PC-9 (cell line): ENCODE measurements at places on chromosomes 12 and 14. TPM values are rescaled to one million over a fixed set of nuclear protein-coding genes. Genes with fewer than 3 reads are reported as not detected.

DNA sequence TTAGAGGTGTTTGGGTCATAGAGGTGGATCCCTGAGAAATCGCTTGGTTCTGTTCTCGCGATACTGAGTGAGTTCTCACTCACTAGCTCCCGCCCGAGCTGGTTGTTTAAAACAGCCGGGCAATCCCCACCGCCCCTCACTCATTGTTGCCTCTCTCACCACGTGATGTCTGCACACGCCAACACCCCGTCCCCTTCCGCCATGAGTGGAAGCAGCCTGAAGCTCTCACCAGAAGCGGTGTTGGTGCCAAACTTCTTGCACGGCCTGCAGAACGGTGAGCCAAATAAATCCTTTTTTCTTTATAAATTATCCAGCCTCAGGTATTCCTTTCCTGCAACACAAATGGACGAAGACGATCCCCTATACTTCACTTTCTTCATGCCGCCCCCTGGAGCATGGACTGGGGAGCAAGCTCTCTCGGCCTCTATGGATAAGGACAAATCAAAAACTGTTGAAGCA lies 45.4 kb upstream of the CCND2 start:
- DNase-seq, result no peak

DNA sequence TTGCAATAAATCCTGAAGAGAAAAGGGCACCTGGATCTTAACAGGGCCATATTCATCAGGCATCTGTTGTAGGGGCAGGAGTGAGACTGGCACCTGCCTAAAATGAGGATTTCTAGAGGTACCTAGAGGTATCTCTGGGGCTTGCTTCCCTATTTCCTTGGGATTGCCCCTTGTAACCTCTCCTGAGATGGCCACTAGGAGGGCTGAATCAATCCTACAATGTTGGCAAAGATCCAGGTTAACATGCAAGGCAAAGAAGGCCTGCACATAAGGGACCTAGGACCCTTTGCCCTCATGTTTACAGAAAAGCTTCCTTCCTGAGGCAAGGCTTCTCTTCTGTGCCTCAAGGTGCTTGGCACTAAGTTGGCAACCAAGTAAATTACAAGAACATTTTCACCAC lies 25.8 kb upstream of the CLEC4E start:
- no peak for DNase-seq

The ZNF384 gene
- total RNA-seq, result 74.3 and 106 TPM in 2 replicates

- peak; percentile 26 for DNase-seq
Measured at GRCh38 chr12:95336387-95337067, 118.9 kb downstream of the VEZT start.

The ADCY6 gene
- total RNA-seq, result 48.3 and 61.9 TPM in 2 replicates

DNA sequence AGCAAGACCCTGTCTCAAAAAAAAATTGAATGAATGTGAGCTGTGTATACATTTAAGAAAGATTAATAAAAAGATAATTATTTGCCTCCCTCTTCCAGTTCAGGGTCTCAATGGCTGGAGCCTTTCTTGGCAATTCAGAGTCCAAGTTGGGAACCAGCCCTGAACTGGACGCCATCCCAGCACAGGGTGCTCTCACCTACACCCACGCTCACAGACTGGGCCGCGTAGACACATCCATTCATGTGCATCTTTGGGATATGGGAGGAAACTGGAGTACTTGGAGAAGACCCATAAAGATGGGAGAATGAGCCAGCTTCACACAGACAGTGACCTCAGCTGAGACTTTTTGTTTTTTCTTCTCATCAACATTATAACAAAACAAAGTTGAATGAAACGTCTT lies 6.5 kb downstream of the MAPK1IP1L start:
- DNase-seq, result no peak

DNA sequence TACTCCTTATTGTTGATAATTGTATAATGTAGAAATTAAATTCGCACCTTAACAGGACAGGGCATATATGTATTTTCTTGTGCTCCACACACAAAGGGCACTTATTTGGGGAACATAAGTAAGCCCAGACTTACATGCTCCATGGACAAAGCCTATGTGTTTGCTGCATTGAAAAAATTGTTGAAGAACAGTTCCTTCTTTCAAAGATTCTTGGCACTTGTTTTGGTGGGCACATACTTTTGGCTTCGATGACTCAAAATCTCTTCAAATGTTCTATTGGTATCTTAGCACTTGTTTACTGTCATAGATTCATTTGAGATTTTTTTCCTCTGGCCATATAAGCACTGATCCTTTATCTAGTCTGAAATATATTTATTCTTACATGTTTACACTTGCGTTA lies 1.4 kb upstream of the MAP4K5 start:
- no peak for DNase-seq

DNA sequence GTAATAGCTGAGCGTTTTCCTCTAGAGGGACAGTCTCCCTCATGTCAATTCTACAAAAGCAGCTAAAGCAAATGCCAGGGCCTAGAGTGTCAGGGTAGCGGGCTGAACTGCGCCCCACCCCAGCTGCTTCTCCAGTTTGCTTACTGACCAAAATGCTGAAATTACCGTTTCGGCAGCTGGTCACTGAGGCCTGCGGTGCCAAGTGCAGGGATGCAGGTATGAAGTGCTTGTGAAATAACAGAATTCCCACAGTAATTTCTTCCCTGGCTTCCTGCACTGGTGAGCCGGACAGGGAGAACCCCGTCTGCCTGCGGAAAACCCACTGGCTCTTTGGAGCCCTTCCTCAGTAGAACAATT lies 19.1 kb downstream of the PSMC1 start:
- DNase-seq, result no peak

The TGM1 gene
- 7.2 and 7.5 TPM in 2 replicates for total RNA-seq

DNA sequence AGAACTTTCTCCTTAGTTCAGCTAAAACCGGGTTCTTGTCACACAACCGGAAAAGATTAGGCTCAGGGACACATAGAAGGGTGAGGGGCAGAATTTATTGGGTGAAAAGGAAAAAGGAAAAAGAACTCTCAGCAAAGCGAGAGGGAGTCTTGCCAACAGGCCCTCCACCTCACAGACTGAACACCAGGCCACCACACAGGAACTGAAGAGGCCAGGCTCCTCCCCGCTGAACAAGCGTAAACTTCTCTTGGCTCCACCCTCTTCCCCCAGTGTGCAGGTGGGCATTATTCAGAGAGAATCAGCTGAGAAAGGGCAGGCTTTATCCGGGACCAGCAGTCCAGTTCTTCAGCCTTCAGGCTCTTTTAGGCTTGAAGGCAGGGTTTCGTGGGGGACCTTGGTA lies 125.6 kb upstream of the FGD4 start:
- DNase-seq, result no peak

The CCDC38 gene
- 0.25 and 0.35 TPM in 2 replicates for total RNA-seq

The FITM1 gene
- total RNA-seq, result 0.48 and 0.72 TPM in 2 replicates

- DNase-seq, result no peak
Measured at GRCh38 chr14:59013672-59014298, 174.7 kb upstream of the DAAM1 start.

DNA sequence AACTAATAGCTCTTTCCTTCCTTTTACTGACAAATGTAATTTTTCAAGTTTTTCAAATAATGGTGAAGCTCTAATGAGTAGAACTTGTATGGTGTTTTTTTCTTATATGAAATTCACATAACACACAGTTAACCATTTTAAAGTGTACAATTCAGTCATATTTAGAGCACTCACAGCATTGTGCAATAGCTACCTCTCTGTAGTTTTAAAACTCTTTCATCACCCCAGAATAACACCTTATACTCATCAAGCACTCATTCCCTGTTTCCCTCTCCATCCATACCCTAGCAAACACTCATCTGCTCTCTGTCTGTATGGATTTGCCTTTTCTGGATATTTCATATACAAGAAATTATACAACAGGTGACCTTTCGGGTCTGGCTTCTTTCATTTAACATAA lies 207.9 kb upstream of the SLC38A2 start:
- DNase-seq, result no peak

- DNase-seq, result no peak
Measured at GRCh38 chr12:80230068-80230467, 130.7 kb downstream of the OTOGL start.

DNA sequence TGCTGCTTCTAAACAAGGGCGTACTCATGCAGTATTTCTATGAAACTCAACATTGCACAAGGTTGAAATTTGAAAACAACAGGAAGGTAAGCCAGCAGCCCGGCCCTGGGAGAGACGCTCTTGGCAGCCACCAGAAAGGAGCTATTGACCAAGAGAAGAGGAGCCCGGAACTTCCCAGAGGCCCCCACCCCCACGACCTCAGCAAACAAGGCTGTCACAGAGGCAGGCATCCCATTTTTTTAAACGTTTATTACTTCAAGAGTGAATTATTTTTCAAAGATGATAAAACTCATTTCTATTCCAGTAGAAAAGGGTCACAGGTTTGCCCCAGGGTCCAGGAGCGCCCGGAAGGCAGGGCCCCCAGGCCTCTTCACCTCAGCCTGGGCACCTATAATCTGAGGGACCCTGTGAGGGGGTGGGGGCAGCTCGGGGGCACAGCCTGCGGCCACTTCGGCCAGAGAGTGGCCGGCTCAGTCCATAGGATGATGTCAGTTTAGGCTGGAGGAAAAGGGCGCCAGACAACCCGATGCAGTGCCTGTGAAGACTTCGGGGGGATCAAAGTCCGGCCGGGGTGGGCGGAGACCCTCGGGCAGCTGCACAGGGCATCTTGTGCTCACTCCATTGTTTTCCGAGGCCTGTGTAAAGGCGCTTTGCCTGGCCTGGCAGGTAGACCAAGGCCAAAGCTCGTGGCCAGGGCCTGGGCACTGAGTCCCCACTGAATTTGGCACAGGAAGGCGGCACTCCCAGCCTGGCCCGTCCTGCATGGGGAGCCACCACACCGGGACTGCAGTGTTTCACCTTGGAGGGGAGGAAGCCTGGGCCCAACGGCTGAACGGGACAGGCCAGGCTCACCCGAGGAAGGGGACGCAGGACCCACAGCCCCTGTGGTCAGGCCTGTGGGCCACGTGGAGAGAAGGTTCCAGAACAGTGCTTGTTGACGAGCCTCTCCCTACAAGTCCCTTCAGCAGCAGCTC lies 86.0 kb downstream of the SCARB1 start:
- no peak for DNase-seq

- DNase-seq, result no peak
Measured at GRCh38 chr12:8572507-8572906, 31.8 kb upstream of the CLEC4E start.

The BMAL2 gene
- 56.7 and 87.9 TPM in 2 replicates for total RNA-seq

GRCh38 chr14:34722723-34723545 lies 8.5 kb upstream of the CFL2 start:
- peak; percentile 39 for DNase-seq

DNA sequence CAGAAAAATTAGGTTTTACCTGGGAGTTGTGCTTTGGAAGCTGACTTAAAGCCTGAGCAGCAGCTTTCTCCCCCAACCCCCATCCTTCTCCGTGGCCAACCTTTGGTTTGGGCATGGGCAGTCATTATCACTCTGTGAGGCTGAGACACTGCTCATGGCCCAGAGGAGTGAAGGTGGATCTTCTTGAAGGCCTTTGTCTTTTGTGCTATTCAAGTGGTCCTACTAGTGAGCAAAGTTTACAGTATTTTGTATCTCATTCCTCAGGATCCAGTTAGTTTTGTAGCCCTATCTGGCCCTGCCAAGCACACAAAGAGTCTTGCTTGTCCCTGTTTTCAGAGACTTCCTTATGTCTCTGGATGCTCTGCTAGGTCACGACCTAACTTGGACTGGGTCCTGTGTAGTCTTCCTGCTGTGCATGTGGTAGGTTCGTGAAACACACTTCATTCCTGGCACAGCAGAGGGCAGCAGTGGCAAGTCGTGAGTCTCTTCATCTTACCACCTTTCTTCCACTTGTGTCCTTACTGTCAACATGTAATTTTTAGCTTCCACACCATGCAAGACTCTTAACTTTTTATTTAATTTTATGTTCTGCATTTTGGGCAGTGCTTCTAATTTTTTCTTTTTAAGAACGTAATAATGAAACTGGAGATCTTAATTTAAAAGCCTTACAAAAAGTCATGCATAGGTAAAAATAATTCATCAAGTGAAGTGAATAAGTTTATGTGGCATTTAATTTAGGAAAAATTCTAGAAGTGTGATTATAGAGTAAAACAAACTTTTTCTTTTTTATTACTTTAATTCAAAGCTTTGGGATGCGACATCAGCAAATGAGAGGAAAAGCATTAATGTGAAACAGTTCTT lies 53.7 kb downstream of the APAF1 start:
- peak; percentile 28 for DNase-seq

The IFNG-AS1 gene
- not detected in 2 replicates for total RNA-seq

DNA sequence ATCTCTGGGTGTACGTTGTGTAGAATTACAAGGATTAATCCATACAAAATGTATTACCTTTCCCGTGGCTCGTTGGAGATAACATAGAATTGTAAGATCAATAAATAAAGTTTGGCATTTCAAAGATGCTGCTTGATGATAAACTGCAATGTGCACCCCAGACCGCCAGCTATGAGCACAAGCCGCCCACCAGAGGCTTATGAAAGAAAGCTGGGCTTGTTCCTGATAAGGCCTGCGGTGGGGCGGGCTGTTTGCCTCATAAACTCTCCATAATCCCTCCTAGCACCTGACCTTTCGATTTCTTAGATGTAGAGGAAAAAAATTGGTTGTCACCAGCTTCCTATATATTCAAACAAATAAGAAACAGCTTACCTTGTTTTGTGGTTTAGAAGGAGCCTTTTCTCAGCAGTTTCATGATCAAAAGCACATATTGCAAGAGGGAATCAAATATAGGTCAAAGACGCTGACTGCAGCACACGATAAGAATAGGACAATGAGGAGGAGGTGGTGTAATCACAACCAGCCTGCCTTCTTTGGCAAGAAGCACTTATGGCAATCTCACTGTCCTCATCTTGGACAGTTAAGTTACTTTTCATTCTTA lies 293.6 kb downstream of the RMST start:
- DNase-seq, result no peak

GRCh38 chr12:50934981-50935807 lies 17.1 kb upstream of the HIGD1C start:
- DNase-seq, result peak; percentile 47

GRCh38 chr14:29928117-29928640 lies 532 bp upstream of the PRKD1 start:
- DNase-seq, result no peak

GRCh38 chr14:101072945-101073597 lies 169.5 kb upstream of the RTL1 start:
- DNase-seq, result peak; percentile 82

DNA sequence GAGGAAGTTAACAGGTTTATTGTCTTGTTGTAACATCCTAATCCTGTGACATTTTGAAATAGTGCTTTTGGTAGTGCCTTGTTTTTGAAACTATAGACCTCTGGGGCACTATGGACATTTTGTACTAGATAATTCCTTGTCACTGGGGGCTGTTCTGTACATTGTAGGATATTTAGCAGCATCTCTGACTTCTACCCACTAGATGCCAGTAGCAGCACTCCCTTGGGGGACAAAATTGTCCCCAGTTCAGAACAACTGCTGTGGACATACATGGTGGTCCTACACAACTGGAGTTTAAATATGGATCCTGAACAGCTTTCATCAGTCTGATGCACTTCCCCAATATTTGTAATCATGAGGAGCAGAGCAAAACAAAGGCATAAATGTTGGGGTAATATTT lies 264.7 kb downstream of the RAD51B start:
- no peak for DNase-seq

The C12orf56 gene
- not detected in 2 replicates for total RNA-seq

DNA sequence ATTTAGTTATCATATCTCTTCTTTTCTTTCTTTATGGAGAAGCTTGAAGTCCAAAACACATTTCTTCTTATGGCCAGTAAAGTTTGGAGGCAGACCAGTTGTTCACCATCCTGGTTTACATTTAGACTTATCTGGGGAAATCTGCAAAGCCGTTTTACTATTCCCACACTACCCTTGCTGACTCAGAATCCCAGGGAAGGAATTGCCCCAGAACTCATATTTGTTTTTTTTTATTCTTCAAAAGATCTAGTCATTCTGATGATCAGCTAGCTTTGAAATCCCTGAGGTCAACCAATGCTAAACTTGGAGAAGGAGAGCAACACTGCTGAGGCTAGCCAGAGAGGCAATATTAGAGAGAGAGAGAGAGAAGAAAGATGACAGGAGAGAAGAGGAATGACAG lies 12.3 kb upstream of the LMO3 start:
- DNase-seq, result no peak
